Stimulated activated CD4-positive, alpha-beta T cell treated with anti-CD3 and anti-CD28 coated beads, Interleukin-4, amount 100 ng/mL, for 4 hours (primary cell): ENCODE measurements at places on chromosomes 12 and 14.

GRCh38 chr12:67826148-67826547 lies 163.1 kb upstream of the IFNG-AS1 start:
- no peak for DNase-seq

GRCh38 chr12:65139389-65139788 lies 18.3 kb upstream of the WIF1 start:
- no peak for DNase-seq

- no peak for DNase-seq
These were observed 218.2 kb downstream of the ANO6 start for GRCh38 chr12:45434094-45434493.

DNA sequence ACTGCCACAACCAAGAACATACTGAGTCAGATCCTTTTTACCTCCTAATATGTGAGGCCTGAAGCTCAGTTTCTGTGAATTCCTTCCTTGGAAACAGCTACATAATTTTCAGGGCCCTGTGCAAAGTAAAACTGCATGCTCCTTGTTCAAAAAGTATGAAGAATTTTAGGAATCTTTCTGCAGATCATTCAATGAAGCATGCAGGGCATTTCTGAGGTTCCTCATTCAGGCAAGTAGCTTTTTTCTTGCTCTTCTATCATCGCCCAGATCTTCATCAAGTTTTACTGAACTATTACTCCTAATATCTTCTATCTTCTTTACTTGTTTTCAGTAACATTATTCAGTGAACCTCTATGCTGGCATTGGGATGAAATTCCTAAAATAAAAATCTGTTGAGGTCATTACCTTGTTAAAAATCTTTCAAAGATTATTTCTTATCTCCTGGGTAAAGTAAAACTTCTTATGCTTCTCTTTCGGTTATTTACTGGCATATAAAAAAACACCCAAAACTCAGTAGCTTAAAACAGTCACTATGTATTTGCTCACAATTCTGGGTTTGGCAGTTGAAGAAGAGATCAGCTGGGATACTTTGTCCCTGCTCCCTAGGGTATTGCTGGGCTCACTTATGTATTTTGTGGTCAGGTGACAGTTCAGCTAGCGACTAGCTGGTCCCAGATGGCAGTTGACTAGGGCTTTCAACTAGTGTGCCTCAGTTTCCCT lies 42.6 kb upstream of the KRR1 start:
- DNase-seq = no peak

GRCh38 chr12:3085341-3086139 lies 8.4 kb downstream of the TSPAN9 start:
- DNase-seq = no peak

- no peak for DNase-seq
These were observed 30.3 kb downstream of the CCDC88C start for GRCh38 chr14:91387169-91387835.

GRCh38 chr12:58159941-58160340 lies 218.6 kb downstream of the ATP23 start:
- no peak for DNase-seq

- DNase-seq = no peak
These were observed 70.2 kb upstream of the NAV3 start for GRCh38 chr12:77760271-77761025.

DNA sequence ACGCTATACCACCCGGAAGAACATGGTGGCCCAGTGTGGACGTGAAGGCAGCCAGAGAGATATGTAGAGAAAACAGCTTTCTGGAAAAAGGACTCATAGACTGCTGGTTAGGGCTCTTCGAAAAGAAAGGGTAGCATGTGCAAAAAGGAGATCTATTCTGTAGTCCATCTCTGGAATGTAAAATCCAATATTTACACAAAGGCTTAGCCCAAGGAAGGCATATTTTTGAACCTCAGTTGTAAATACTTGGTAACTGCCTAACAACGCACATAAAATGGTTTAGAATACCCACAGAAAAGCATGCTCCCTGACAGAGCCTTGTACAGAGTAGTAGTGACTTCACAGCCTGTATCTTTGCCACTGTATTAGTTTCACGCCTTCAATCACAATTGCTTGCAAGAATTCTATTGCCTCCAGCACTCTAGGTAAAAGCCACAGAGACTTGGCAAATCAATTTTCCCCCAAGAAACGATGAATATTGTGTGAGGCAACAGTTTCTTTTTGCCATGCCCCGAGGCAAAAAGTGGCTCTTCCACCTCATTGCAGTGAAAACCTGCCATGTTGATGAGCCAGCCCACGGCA lies 59.2 kb downstream of the TRIM9 start:
- DNase-seq = no peak

DNA sequence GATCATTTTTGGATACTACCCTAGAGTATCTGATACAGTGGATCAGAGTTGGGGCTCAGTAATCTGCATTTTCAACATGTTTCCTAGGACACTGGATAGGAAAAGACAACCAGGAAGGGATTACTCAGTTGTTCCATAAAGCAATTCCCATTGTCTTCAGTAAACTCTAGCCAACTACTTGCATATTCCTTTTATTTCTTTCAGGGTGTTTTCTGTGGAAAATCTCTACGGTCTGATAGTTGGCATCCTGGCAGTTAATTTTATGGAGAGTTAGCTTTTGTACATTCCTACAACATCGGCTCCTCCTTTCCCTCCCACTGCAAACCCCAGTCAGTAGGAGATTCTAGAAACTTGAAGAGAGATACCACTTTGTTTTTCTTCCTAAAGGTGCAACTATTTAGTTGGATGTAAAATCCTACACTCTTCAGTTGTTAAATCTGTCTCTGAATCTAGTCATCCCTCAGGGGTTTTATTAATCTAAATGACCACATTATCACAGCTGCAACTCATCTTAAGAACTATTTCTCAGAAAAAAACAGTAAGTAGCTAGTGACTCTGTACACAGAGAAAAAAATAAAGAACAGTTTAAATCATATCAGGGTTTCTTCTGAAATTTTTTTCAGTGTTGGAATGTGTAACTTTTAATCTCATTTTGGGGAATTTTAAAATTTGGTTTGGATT lies 103.9 kb downstream of the PDE3A start:
- no peak for DNase-seq

GRCh38 chr12:19712041-19712440 lies 272.7 kb downstream of the AEBP2 start:
- no peak for DNase-seq

DNA sequence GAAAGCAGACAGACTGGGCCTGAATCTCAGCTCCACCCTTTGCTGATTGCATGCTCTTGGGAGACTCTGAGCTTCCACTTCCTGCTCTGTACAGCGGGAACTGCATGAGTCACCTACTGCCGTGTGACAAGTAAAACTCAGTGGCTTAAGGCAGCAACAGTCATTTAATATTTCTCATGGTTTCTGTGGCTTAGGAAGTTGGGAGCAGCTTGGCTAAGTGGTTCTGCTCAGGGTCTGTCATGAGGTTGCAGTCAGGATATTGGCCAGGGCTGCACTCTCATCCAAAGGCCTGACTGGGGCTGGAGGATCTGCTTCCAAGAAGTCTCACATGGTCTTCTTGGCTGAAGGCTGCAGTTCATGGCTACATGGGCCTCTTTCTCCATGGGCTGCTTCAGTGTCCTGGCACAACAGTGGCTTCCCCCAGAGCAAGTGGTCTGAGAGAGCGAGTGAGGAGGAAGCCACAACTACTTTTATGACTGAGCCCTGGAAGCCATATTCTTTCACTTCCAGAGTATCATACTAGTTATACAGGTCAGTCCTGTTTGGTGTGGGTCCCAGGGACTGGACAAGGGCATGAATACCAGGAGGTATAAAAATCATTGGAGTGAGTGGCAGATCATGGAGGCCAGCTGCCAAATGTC lies 49.7 kb downstream of the FAM222A start:
- DNase-seq = no peak

DNA sequence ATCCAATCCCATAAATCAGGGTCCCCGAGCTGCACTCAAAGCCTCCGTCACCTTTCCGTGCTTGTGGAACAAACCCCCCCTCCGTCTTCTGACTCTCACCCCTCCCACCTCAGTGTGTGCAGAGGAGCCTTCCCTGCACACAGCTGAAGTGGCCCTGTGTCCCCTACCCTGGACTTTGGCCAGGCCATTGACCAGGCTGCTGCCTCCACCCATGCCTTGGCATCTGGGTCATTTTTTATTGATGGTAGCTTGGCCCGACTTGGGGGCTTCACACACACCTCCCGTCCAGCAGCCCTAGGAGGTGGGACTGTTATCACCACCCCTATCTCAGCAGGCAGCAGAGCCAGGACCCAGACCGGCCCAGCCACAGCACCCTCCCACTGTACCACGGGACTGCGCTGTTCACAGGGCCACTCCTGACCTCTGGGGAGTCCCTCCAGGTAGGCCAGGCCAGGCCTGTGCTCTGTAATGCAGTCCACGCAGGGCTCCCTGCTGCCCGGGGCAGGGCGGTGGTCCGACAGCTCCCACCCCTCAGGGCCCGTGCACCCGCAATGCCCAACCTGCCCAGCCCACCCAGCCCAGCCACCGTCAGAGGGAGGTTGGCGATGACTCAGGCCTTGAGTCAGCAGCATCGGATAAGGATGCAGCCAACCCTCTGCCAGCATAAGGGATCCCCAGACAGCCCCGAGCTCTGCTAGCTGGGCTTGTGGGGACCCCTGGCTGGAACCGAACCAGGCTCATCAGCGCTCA lies 9.2 kb upstream of the INF2 start:
- no peak for DNase-seq

DNA sequence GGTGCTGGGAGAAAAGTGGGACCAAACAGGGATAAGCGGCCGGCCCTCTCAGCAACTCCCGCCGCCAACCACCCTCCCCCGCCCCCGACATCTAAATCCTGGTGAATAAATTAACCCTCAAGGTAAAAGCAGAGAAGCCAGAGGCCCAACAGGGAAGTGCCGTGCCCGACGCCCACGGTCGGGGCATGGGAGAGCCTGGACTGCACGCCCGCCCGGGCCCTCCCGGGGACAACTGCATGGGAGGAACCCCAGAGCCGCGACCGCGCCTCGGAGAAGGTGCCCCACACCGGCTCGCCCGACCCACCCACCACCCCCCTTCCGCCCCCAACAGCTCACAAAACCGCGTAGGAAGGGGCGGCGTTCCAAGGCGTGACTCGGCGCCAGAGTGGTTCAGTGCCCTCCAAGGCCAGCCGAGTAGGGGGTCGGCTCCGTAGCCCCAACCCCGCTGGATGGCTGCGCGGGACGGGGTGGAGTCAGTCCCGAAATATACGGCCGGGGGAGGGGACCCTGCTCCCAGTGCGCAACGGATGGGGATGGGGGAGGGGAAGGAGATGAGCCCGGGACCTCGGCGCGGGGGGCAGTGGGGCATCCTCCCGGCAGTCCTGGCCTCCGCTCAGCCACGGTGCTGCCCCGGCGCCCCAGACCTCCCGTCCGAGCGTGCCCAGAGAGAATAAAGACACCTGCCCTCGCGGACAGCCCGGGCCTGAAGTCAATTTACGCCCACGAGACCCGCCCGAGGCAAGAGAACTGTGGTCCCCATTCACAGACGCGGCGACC lies 732 bp downstream of the SLC25A29 start:
- DNase-seq = peak; percentile 40

DNA sequence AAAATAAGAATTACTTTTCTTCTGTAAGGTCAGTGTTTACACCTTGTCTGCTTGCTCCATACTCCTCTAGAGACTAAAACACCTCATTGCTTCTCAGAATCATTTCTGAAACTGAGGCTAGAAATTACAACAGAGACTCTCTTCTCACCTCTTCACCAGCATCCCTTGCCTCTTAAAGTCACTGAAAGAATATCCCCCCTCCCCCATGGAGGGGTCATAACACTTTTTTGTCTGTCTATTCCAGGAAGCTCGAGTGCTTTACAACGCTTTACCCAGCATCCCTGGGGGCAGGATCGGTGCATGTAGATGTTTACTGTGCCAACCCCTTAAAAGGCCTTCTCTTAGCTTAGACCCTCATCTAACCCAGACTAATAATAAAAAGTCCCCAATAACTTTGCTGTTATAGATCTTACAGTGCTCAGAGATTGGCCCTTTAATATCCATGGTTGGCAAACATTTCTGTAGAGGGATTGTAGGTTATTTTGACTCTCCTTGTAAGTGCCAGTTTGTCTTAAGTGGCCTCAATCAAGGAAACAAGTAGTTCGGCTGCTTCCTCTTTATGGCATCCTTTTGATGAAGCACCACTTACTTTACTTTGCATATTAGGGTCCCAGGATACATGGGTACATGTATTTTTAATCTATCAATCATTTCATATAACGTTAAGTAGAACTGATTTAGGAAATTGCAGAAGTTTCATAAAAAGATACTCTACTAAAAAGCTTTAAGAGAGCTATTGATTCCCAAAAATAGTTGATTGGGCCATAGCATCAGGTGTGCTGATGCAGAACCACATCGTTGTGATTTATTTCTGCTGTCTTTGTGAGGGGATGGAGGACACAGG lies 29.3 kb downstream of the PRKCH start:
- DNase-seq = no peak

DNA sequence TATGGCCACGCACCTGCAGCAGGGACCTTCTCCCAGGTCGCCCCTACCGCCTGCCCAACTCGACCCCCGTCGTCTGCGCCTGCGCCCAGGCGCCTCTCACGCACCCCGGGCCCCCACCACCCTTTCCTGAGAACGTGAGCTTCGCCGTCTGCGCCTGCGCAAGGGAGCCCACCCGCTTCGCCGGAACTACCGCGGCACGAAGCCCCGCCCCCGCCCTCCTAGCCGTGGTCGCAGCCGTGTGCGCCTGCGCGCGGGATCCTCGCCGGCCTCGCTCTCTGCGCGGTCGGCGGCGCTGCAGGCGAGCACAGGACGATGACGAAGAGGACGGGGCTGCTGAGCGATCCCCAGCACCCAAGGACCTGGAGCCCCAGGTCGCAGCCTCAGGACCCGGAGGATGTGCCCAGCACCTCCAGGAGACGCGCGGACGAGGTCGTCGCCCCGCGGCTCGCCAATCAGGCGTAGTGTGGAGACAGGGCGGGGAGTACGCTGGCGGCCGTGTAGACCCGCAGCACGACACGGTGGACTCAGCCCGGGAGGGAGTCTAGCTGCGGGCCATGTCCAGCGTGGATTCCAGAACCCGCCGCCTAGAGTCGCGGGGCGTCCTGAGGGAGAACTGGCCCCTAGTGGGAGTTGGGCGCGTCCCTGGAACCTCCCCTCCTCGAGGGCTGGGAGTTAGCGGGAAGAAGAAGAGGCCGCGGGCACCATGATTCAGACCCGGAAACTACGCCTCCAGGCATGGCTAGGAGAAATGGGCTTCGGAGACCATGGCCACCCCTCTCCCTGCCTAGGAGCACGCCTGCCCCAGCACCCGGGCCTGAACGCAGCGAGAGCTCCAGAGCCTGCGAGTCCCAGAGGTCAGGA lies 1120.8 kb upstream of the TMEM132C start:
- peak; percentile 81 for DNase-seq

- no peak for DNase-seq
These were observed 119.9 kb upstream of the LHX5 start for GRCh38 chr12:113591480-113591974.
